Amygdala (tissue), 56 donors: ENCODE measurements at places on chromosomes 12 and 14.

GRCh38 chr12:30990316-30990715 lies 63.8 kb downstream of the TSPAN11 start:
- DNase-seq = no peak

- DNase-seq = no peak
These were observed 188.1 kb downstream of the ERC1 start for GRCh38 chr12:1179128-1179527.

- no peak for DNase-seq
These were observed 15.8 kb downstream of the FOXA1 start for GRCh38 chr14:37579274-37579673.

DNA sequence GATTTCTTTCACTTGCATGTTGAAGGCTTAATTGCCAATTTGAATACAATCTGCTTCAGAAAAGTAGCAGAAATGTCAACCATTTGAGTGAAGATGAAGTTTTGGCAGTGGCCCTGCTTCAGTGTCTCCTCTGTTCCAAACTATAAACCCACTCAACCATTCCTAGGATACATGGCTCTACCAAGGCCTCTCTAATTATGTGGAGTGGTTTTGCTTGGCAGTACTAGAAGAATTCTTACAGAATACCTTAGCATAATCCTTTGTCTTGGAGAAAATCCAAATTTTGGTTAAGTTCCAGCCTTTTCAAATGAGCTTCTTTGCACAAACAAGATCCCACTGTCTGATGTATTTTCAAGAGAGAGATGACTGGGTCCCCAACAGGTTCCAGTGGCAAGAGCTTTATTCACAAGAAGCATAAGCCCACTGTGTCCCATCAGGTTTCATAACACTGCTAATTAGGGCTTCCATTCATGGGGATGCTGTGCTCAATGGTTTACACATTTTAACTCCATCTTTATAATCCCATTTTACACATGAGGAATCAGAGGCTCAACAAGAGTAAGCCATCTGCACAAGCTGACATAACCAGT lies 234.5 kb downstream of the IPO8 start:
- DNase-seq = no peak

DNA sequence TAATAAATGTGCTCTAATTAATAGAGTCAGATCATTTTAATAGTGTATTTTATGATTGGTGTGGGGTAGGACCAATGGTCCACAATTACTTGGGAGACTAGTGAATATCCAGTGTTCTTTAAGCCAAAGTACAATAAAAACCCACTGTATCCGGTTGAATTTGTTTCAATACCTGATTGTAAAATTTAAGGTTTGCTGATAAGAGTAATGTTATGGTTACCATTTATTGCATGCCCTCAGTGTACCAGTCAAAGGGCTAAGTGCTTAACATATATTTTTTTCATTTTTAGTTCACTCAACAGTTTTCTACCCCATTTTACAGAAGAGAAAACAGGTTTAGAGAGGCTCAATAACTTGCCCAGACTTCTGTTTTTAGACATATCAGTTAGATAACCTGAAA lies 97.9 kb upstream of the ATF1 start:
- DNase-seq = no peak

- no peak for DNase-seq
These were observed 59.7 kb downstream of the DAO start for GRCh38 chr12:108939594-108939993.

DNA sequence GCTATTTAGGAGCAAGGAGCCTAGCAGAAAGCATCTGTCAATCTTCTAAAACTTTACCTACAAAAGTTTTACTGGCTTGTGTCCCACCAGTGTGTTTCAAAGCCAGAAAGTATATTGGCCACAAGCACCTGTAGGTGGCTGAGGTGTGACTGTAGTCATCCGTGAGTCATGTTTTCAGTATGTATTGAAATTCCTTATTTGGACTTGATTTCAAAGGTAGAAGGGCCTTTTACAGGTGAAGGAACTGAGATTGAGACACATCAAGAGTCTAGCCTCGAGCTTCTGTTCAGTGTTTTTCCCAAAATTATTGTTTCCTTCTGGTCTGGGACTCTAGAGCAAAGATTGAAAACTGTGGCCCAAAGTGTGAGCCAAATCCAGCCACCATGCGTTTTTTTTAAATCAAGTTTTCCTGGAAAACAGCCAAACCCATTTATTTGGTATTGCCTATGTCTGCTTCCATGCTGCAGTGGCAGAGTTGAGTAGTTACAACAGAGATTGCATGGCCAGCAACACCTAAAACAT lies 195.3 kb upstream of the BCL2L14 start:
- DNase-seq = no peak

- no peak for DNase-seq
These were observed 70.8 kb downstream of the SCN8A start for GRCh38 chr12:51661836-51662235.

DNA sequence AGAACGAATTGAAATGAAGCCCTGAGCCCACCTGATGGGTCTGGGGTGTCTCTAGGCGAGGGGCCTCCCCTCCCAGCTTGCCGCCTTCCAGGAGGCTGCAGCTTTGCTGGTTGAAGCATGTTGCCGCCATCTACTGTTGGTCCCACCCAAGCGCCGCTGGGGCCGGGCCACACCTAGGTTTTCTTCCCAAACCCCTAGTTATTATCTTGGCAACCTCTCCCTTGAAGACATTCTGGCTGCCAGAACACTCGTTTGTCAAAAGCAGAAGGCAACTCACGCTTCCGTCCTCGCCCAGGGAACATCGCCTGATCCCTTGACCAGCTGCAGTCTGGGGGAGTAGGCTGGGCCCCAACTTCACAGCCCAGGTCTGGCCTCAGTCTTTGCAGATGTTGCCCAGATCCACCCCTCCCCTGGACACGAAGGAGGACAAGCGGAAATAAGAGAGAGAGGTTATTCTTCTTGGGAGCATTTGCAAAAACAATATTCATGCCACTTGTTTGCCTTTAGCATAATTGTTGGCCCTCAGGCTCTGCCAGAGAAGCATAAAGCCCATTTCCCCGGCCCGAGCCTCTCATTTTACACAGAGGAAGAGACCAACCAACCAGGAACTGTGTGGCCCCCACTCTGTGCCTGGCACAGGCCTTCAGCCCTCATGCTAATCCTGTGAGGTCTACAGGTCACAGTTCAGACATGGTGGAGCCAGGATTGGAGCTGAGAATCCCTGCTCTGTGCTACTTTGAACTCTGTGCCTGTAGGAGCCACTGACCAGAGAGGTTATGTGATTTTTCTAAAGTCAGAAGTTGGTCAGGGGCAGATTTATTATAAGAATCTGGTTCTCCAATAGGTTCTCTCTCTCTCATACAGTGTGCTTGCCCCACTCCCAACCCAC lies 6.8 kb downstream of the EMP1 start:
- DNase-seq = no peak

- DNase-seq = no peak
These were observed 257.8 kb upstream of the CCDC196 start for GRCh38 chr14:66228267-66228970.

- DNase-seq = no peak
These were observed 1.2 kb downstream of the KCNK13 start for GRCh38 chr14:90062822-90063539.

- no peak for DNase-seq
These were observed 10.7 kb downstream of the EIF2S1 start for GRCh38 chr14:67370830-67371229.
